Aorta (tissue), 5 donors: ENCODE measurements at places on chromosomes 5 and 9. TPM values are rescaled to one million over a fixed set of nuclear protein-coding genes. Genes with fewer than 3 reads are reported as not detected.

DNA sequence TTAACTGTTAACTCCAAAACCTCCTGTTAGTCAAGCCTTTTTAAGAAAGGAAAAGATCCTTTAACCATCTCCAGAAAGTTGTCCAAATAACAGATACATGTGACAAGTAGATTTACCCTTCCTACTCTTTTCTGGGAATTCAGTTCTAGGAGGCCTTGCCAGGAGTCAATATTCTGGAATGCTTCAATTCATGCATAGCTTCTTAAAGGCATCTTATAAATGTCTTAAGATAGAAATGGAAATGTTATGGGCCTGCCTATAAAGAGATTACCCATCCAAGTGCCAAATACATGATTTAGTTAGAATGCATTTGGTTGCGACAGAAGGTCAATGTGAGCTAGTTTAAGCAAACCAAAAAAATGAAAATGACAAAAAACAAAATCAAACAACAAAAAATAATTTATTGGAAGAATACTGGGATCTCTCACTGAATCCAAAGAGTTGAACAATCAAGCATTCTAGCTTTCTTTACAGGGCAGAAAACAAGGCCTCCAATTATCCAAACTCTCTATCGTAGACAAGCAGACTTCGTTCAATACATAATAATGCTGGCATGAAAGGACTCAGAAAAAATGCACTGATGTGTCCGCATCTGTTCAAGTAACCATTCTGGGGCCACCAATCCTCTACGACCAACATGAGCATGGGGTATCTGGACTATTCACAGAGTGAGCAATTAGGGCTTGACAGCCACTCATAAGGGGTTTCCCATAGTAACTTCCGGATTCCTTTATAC lies 188.6 kb downstream of the CTNND2 start:
- no peaks in the 10 kb centered on the region for H3K4me1 ChIP-seq
- H3K27ac ChIP-seq: no peak overlapping the region
- no peaks in the 10 kb centered on the region for H3K36me3 ChIP-seq

- no peaks in the 10 kb centered on the region for H3K27me3 ChIP-seq
- H3K4me1 ChIP-seq: no peaks in the 10 kb centered on the region
- peak; percentile 76 for DNase-seq
- H3K27ac ChIP-seq: peak overlapping the region; percentile 97
- no peaks in the 10 kb centered on the region for H3K36me3 ChIP-seq
- no peak overlapping the region for H3K4me3 ChIP-seq
Observed at GRCh38 chr9:12784461-12785259, 9.8 kb downstream of the LURAP1L start.

- peaks cover 6% of the 10 kb centered on the region for H3K4me1 ChIP-seq
- H3K4me3 ChIP-seq: no peak overlapping the region
- no peak for DNase-seq
- H3K36me3 ChIP-seq: no peaks in the 10 kb centered on the region
- no peaks in the 10 kb centered on the region for H3K27me3 ChIP-seq
Observed at GRCh38 chr9:37486616-37487548, 1.1 kb downstream of the POLR1E start.

- no peak overlapping the region for H3K4me3 ChIP-seq
- no peaks in the 10 kb centered on the region for H3K36me3 ChIP-seq
- H3K27me3 ChIP-seq: no peaks in the 10 kb centered on the region
- DNase-seq: no peak
- H3K27ac ChIP-seq: no peak overlapping the region
Observed at GRCh38 chr5:125603321-125603720, 819.9 kb upstream of the GRAMD2B start.

GRCh38 chr9:15469406-15469805 lies 41.4 kb downstream of the PSIP1 start:
- H3K4me3 ChIP-seq: no peak overlapping the region
- no peaks in the 10 kb centered on the region for H3K27me3 ChIP-seq
- DNase-seq: no peak
- no peaks in the 10 kb centered on the region for H3K4me1 ChIP-seq
- no peaks in the 10 kb centered on the region for H3K36me3 ChIP-seq

GRCh38 chr5:89292487-89292886 lies 409.5 kb upstream of the MEF2C start:
- no peaks in the 10 kb centered on the region for H3K4me1 ChIP-seq
- no peak overlapping the region for H3K4me3 ChIP-seq
- DNase-seq: no peak
- H3K27me3 ChIP-seq: no peaks in the 10 kb centered on the region
- H3K36me3 ChIP-seq: no peaks in the 10 kb centered on the region

- H3K27ac ChIP-seq: no peak overlapping the region
- no peaks in the 10 kb centered on the region for H3K4me1 ChIP-seq
- no peak for DNase-seq
- no peaks in the 10 kb centered on the region for H3K27me3 ChIP-seq
- no peaks in the 10 kb centered on the region for H3K36me3 ChIP-seq
- H3K4me3 ChIP-seq: no peak overlapping the region
Observed at GRCh38 chr5:38316544-38317224, 58.3 kb downstream of the EGFLAM start.

DNA sequence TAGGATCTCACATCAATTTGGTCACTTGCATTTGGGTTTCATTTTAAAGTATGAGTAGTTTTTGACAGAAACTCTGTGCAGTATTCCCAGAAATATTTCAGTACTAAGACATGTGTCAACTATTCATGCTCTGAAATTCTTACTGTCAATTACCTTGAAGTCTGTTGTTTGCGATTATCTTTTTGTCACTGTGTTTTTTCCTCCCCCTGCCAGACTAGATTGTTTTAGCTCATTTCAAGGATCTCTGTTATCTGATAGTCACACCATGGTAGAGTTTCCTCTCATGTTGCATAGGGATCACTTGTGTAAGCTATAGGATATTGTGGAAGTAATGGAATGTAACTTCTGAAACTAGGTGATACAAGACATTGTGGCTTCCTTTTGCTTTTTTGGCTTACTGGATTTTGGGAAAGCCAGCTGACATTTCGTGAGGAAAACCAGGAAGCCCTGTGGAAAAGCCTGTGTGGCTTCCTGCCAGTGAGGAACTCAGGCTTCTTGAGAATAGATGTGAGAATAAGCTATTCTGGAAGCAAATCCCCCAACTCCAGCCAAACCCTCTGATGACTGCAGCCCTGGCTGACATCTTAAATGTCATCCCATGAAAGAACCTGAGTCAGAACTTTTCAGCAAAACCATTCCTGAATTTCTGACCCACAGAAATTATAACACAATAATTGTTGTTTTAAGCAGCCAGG lies 122.2 kb downstream of the FGF10 start:
- no peaks in the 10 kb centered on the region for H3K27me3 ChIP-seq
- no peak overlapping the region for H3K27ac ChIP-seq
- DNase-seq: peak; percentile 36

DNA sequence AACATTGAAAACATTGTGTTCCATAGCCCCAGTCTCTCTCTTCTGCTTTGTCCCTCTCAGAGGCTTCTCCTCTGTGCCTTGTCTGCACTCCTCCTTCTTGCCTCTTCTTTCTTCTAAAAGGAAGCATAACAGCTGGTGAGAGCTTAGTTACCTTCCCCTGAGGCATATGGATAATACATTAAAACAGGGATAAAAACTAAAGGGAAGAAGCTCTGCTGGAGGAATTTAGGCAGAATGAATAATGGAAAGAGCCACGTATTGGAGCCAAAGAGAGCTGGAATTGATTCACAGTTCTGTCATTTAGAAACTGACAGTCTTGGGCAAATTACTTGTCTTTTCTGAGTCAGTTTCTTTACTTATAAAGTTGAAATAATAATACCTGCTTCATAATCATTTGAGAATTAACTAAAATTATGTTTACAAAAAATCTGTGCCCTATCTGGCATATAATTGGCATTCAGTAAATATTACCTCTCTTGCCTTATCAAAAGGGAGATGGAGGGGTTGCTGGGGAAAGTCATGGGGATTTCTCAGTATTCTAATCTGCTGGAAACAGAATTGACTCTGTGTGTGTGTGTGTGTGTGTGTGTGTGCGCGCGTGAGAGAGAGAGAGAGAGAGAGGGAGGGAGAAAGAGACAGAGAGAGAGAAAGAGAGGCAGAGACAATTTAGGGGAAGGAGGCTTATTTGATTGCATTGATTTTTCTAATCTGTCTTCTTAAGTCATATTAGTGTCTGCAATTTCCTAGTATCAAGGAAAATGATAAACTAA lies 20.2 kb downstream of the ZNF474 start:
- H3K27me3 ChIP-seq: no peaks in the 10 kb centered on the region
- DNase-seq: no peak
- H3K36me3 ChIP-seq: no peaks in the 10 kb centered on the region
- no peak overlapping the region for H3K4me3 ChIP-seq
- H3K27ac ChIP-seq: no peak overlapping the region
- H3K4me1 ChIP-seq: peaks cover 11% of the 10 kb centered on the region

GRCh38 chr9:99509900-99510535 lies 287.9 kb downstream of the SEC61B start:
- DNase-seq: no peak
- peaks cover 5% of the 10 kb centered on the region for H3K4me1 ChIP-seq
- no peaks in the 10 kb centered on the region for H3K27me3 ChIP-seq
- no peaks in the 10 kb centered on the region for H3K36me3 ChIP-seq
- no peak overlapping the region for H3K4me3 ChIP-seq
- H3K27ac ChIP-seq: no peak overlapping the region

- H3K27me3 ChIP-seq: no peaks in the 10 kb centered on the region
- no peak for DNase-seq
- no peaks in the 10 kb centered on the region for H3K4me1 ChIP-seq
Observed at GRCh38 chr5:174454464-174454863, 269.9 kb upstream of the MSX2 start.

DNA sequence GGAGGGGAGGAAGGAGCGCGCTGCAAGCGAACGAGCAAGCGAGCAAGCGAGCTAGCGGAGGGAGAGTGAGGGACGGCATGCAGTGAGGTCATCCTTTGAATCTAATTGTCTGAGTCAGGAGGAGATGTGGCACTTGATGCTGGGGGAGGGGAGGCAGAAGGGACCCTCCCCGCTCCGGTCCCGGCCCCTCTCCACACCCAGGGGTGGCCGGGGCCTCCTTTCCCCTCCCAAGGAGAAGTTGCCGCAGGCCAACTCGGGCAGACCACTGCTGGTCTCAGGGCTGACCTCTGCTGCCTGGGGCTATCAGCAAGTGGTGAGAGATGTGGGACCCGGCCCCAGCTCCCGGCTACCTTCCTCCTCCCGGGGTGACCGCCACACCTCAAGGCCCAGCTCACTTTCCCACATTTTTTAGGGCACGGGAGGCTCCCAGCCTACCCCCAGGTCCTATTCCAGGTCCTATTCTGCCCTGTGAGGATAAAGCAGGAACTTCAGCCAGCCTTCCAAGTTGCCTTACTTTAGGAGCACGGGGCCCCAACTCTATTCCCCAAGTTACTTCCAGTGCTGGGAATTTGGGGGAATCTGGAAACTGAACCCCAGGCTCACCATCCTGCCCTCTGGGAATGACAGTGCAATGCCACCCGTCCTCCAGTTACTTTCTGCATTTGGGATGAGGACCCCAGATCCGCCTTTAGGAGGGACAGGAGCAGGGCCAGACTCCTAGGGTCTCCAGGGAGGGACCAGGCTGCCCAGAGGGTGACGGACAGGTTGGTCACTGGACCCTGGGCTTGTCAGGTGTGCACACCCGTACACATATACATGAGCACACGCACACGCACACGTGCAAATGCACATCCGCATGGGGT lies 11.1 kb downstream of the CNTFR start:
- DNase-seq: no peak
- H3K27me3 ChIP-seq: no peaks in the 10 kb centered on the region
- no peak overlapping the region for H3K4me3 ChIP-seq
- H3K27ac ChIP-seq: no peak overlapping the region
- H3K4me1 ChIP-seq: no peaks in the 10 kb centered on the region

- peaks cover 3% of the 10 kb centered on the region for H3K36me3 ChIP-seq
- H3K4me3 ChIP-seq: no peak overlapping the region
- no peaks in the 10 kb centered on the region for H3K27me3 ChIP-seq
- H3K4me1 ChIP-seq: peaks cover 11% of the 10 kb centered on the region
Observed at GRCh38 chr9:94950579-94951323, 224.3 kb downstream of the AOPEP start.

DNA sequence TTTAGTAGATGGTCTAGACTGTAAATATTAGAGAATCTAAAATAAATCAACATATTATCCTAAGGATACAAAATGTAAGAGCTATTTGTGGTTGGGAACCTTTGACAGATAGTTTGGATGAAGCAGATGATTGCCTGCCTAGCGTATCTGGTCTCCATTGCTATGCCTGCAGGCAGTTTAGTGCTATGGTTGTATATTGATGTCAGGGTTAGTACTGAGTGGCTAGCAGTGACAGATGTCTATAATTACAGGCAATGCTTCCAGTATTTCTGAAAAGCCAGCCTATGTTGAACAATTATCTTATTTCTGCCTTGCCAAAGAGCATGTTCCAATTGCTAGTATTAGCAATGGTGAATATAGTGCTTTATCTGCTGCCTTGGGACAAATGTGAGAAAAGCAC lies 151.3 kb upstream of the TLX3 start:
- H3K27me3 ChIP-seq: no peaks in the 10 kb centered on the region
- no peaks in the 10 kb centered on the region for H3K4me1 ChIP-seq
- no peak for DNase-seq
- H3K36me3 ChIP-seq: no peaks in the 10 kb centered on the region
- no peak overlapping the region for H3K27ac ChIP-seq

DNA sequence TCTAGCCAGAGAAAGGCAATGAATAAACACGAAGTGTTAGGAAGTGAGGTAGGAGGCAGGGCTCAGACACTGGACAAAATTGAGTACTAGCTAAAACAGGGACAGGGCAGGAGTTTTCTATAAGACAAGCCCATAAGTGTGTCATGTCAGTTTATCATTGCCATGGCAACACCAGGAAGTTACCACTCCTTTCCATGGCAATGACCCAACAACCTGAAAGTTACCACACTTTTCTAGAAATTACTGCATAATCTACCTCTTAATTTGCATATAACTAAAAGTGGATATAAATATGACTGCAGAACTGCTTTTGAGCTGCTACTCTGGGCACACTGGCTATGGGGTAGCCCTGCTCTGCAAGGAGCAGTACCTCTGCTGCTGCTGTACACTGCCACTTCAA lies 442.5 kb upstream of the COX7C start:
- H3K27ac ChIP-seq: no peak overlapping the region
- DNase-seq: no peak
- H3K27me3 ChIP-seq: no peaks in the 10 kb centered on the region
- no peaks in the 10 kb centered on the region for H3K4me1 ChIP-seq
- no peak overlapping the region for H3K4me3 ChIP-seq

- H3K36me3 ChIP-seq: peaks cover 3% of the 10 kb centered on the region
- no peaks in the 10 kb centered on the region for H3K4me1 ChIP-seq
- H3K27me3 ChIP-seq: no peaks in the 10 kb centered on the region
Observed at GRCh38 chr9:92100237-92100911, 14.8 kb downstream of the SPTLC1 start.

Gene ACOT12
- 0.45 TPM for total RNA-seq

Gene UQCRQ
- total RNA-seq: 249 TPM

Gene CDC37L1
- total RNA-seq: 19.5 TPM

Gene NRG2
- total RNA-seq: 1.3 TPM

Gene TAF11L12
- not detected for total RNA-seq

Gene SGTB
- total RNA-seq: 23.2 TPM

Gene AFF4
- total RNA-seq: 100 TPM

Gene DYNC2I2
- total RNA-seq: 9.0 TPM

Gene ECM2
- 54.6 TPM for total RNA-seq

Gene GRAMD2B
- total RNA-seq: 30.6 TPM

Gene CAMK2A
- 0.15 TPM for total RNA-seq

Gene PRR7
- 2.0 TPM for total RNA-seq

Gene SPAG8
- total RNA-seq: 3.0 TPM

Gene MORN5
- total RNA-seq: not detected
